Dermis microvascular lymphatic vessel endothelial cell (primary cell): ENCODE measurements at places on chromosomes 6 and 20. TPM values are rescaled to one million over a fixed set of nuclear protein-coding genes. Genes with fewer than 3 reads are reported as not detected.

The PAK5 gene
- under 0.01 TPM in 2 replicates for total RNA-seq

The SPATS1 gene
- not detected in 2 replicates for total RNA-seq

The ANGPT4 gene
- total RNA-seq = not detected in 2 replicates

The SLC35F1 gene
- under 0.01 TPM in 1 of 2 replicates, not detected in the other for total RNA-seq

The SHLD1 gene
- 2.4 and 3.5 TPM in 2 replicates for total RNA-seq

The GSS gene
- 63.9 and 71.9 TPM in 2 replicates for total RNA-seq

The TRAPPC3L gene
- under 0.01 and 0.25 TPM in 2 replicates for total RNA-seq

The IMPG1 gene
- total RNA-seq = not detected in 2 replicates

The FAM83B gene
- not detected in 2 replicates for total RNA-seq

The UBD gene
- total RNA-seq = 39.0 and 91.9 TPM in 2 replicates
